ENCODE measurements at places on chromosomes 3 and 15.

DNA sequence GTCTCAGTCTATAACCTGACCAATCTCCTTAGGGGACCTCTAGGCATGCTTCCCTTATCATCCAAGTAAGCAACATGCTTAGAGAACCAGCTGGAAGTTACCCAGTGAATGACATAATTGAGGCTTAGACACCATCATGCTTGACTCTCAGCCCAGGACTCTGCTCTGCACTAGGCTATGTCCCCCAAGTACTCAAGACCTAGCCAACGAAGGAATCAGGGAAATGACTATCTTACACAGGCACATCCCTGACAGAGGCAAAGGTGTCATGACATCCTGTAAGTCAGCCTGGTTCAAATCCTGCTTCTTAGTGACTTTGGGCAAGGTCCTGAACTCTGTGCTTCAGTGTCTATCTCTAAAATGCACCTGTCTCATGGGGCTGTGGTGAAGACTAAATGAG, 24.6 kb upstream of the CELF6 start:
- no peak for DNase-seq

- no peak for DNase-seq
These were observed 199.5 kb downstream of the GOLGA6L6 start for GRCh38 chr15:20341901-20342600.

- no peak for DNase-seq
These were observed 589.7 kb upstream of the KCNMB2 start for GRCh38 chr3:177946497-177946896.

DNA sequence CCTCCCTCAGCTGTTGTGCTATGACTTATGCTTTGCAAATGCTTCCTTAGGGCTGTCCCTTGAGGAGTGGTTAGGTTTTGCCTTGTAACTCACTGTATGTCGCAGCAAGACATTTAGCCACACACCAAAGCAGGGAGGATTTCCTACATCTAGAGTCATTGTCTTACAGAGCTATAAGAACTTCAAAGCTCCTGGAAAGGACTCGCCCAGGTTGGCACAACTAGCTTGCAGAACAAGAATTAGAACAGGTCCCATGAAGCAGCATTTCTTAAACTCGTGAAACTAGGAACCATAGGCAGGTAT, 19.4 kb upstream of the ACAP2 start:
- DNase-seq = no peak

GRCh38 chr3:123728014-123728413, 143.2 kb upstream of the HACD2 start:
- no peak for DNase-seq

DNA sequence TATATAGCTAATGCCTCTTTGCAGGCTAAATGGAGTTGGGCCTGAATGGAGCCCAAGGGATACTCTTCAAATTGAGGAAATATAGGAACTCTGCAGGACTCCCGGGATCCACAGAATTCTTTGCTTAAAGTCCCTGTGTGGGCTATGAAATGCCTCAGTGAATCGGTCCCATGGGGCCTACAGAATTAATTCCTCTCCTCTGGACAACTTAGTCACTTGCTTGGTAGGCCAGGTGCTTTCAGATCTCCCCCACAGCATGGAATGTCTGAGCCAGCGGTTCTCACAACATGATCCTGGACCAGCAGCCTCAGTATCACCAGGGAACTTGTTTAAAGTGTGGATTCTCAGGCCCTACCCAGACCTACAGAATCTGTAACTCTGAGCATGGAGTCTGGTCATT, 15.1 kb upstream of the PRICKLE2 start:
- DNase-seq = peak; percentile 84

DNA sequence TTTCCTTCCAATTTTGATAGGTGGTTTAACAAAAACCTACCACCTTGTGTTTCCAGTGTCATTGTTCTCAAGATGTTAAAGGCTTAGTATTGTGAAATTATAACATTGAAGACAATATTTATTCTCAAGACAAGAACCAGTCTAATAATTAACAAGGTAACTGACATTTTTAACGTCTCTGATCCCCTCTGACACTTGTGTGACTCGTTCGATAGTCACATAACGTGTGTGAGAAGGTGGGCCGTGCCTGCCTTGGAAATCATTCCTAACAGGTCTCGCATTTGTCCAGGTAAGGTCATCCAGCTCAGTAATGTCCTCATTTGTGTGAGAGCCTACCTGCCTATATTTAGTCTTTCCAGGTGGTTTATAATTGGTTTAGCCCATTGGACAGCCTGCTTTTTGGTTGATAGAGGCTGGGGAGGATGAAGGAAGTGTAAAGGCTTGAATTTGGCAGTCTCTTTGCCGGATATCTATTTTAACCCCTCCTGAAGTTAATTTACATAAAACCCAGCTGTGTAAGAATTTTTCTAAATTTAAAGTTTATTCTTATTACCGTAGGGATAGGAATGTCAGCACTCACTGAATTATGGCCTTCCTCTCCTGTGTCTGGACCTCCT, 94.4 kb downstream of the AKAP13 start:
- DNase-seq = no peak

GRCh38 chr3:13073326-13074005, at the start of gene IQSEC1:
TSS of gene IQSEC1 (minus strand) at chr3:13073429. CDS start at chr3:13073014, 415 bp downstream.
- DNase-seq = peak; percentile 40

GRCh38 chr3:45545476-45545875, 49.1 kb upstream of the LIMD1 start:
- no peak for DNase-seq

GRCh38 chr15:100925480-100925879, 6.3 kb downstream of the LRRK1 start:
- no peak for DNase-seq

- no peak for DNase-seq
These were observed 9.7 kb downstream of the ZXDC start for GRCh38 chr3:126465928-126466544.

GRCh38 chr15:89912674-89913396, at the start of gene ARPIN:
TSS of gene ARPIN (minus strand) at chr15:89912952. CDS start at chr15:89912835, 117 bp downstream.
- peak; percentile 47 for DNase-seq

- DNase-seq = peak; percentile 62
These were observed 19.1 kb downstream of the SLC12A6 start for GRCh38 chr15:34318277-34319079.

GRCh38 chr3:78880603-78881461, 887.0 kb downstream of the ROBO1 start:
- peak; percentile 41 for DNase-seq

DNA sequence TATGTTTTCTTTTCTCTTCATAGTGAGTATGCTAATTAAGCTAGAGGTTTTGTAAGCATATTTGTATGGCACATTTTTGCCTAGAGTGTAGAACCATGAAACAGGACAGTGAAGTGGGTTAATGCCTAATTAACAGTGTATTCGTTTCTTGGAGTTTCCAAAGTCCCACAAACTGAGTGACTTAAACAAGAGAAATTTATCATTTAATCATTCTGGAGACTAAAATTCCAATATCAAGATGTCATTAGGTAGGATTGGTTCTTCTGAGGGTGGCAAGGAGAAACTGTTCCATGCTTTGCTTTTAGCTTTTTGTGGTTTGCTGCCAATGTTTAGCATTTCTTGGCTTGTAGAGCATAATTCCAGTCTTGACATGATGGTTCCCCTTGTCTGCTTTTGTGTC, 734.2 kb downstream of the NAALADL2 start:
- DNase-seq = no peak

DNA sequence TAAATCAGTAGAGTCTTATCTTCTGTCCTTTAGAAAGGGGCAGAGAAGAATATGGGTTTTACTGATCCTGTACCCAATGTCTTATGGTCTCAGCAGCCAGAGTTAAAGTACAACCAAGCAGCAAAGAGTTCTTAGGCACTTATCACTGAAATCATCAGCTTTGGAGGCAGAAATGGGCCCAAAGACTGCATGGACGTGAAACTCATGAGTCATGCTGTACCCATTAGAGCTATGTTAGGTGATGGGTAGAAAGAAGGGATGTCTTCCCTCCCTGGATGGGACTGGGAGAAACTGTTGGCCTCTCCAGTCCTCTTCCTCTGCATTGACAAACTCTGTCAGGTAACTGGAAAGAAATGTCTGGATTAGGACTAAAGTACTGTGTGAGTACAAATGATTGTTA, 63.4 kb downstream of the EOMES start:
- no peak for DNase-seq

DNA sequence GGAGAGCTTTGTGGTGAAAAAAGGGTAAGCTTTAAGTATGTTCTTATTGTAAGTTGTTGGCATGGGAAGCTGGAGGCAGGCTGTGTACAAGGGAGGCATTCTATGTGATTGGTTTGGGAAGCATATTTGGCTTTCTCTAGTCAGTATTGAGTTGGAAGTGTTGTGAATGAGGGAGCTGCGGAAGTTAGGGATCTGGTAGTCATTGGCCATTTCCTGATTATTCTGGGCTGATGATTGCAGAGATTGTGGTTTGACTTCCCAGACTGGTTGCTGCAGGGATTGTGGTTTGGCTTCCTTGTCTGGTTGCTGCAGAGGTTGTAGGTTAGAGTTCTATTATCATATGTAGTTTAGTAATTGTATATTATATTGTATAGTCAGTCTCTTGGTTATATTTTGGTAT, 21.0 kb downstream of the STXBP5L start:
- no peak for DNase-seq

GRCh38 chr3:155730843-155731242, 14.0 kb downstream of the PLCH1 start:
- no peak for DNase-seq

DNA sequence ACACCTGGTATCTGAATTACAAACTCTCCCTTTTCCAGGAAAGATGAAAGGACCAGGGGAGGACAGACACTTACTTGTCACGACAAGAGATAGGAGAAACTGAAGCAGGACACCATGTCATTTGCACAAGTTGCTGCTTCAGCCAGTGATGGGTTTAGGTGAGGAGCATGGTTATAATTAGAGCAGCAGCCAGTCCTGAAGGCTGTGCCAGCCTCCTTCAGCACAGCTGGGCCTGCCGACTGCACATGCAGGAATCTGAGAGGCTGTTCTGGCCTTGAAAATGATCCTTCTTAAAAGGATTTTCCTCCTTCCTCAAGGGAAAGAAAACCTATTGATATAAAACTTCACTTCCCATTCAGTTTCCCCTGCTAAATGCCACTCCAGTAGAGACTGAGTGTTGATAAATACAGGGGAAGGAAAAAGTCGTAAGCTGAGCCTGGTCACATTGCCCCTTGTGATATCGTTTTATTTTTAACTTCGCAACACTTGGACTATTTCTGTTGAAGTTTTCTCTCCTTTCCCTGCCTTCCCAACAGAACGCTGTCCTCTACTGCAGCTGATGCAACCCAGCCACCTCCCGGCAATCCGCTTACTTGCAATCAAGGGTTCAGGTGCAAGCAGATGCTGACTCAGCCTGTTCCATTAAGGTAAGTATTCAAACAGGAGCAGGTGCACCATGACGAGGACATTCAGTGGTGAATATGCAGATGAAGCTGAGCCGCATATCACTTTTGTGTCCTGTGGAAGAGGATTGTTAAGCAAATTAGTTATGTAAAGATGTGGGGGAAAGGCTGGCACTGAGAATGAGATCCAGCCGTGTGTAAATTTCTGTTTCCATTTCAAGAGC, at the start of gene FBXO40:
Gene FBXO40, plus strand, starts transcription at position 524 of the 847 bp plus-strand sequence. CDS start 27,197 bp downstream, outside the sequence.
- no peak for DNase-seq

DNA sequence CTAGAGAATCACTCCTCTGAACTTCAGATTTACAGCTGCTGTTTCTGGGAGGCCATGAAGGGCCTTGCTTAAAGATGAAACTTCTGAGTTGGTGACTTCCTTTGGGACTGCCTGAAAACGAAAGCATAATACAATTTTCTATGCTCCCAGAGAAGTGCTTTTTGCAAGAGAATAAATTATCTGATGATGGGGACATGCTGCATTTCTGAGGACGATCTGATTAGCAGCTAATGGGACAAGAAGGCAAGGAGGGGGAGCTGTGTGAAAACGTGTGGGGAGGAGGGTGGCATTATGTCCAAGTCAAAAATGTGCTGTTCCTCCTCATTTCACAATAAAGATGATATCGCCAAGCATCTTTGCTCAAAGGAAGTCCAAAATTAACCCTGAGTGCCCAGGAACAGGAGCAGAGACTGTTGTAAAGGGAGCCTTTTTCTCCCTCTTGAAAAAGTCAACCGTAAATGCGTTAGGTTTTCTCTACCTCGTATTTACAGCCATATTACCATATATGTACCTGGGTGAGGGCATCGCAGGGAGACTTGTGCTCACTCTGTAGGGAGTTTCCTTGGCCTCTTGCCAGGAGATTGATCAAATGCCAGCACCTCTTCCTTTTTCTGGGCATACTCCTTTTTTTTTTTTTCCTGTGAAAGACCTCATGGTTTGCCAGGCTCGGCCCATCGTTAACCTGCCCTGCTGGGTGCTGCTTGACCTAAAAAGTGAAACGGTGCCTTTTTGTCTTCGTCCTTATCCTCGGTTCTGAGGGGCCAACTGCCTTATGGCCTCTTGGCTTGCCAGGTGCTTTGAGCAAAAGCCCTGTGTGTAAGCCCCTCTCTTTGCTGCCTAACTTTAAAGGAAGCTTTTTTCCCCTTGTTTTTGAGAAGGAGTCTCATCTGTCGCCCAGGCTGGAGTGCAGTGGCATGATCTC, 11.5 kb downstream of the ITPR1 start:
- DNase-seq = no peak

DNA sequence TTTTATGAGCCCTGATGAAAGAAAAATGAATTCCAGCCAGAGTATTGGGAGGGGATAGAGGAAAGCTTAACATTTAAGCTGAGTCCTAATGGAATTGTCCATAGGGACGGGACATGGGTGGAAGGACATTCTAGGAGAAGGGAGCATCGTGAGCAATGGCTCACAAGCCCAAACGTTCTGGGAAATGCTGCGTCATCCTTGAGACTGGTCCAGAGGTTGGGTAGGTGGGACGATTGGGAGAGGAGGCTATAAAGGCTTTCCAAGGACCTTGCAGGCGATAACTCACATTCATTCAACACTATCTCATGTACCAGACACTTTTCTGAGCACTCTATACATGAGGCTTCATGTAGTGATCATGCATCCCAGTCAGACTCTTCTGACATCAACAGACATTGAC, 237.5 kb downstream of the THSD4 start:
- no peak for DNase-seq

DNA sequence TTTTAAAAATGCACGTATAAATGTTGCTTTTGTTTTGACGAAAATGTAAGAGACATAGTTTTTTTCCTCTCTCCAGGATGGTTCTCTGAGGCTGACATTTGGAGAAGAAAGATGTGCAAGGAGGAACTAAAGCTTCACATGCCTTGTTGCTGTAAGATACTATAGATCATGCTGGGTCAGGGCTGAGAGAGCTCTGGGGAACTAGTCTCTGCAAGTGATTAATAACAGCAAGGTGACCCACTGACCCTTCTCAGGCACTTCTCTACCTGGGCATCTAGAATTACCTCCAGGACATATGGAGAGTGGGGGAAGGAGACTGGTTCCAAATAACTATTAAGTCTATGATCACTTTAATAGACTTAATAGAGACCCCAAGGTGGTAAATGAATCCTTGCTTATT, 246.0 kb downstream of the KBTBD8 start:
- no peak for DNase-seq

GRCh38 chr3:64120876-64121275, 97.6 kb upstream of the PSMD6 start:
- DNase-seq = no peak

GRCh38 chr3:2078821-2079220, 19.8 kb upstream of the CNTN4 start:
- no peak for DNase-seq
